Stimulated activated naive CD4-positive, alpha-beta T cell treated with Interleukin-2 at 50 U/mL for 16 hours (primary cell): ENCODE measurements at places on chromosomes 11 and 22.

- DNase-seq: no peak
Observed at GRCh38 chr11:121814962-121815361, 301.1 kb downstream of the BLID start.

DNA sequence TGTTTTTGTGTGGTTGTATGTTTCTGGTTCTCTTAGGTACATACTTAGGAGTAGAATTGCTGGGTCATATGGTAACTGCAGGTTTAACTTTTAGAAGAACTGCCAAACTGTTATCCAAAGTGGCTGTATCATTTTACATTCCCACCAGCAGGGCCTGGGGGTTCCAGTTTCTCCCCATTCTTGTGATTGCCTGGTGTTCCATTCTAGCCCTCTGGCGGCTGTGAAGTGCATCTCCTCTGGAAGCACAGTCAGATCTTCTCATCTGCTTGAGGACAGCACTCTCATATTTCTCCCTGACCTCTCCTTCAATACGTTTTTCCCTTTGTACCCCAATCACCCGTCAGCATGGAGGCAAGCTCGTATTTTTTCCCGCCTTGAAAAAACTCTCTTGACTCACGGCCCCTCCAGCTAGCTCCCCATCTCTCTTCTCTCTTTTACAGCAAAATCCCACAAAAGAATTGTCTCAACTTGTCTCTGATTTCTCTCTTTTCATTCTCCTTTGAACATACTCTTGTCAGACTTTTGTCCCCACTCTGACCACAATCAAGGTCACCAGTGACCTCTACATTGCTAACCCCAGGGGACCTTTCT is 56.8 kb upstream of the THY1 start:
- DNase-seq: no peak

- no peak for DNase-seq
Observed at GRCh38 chr11:36383195-36383594, 87.1 kb downstream of the PRR5L start.

GRCh38 chr11:63768237-63769041 is at the start of gene ZFTA:
Gene ZFTA (minus strand): TSS chr11:63768775. CDS start chr11:63768622, 153 bp downstream.
- DNase-seq: peak; percentile 48

DNA sequence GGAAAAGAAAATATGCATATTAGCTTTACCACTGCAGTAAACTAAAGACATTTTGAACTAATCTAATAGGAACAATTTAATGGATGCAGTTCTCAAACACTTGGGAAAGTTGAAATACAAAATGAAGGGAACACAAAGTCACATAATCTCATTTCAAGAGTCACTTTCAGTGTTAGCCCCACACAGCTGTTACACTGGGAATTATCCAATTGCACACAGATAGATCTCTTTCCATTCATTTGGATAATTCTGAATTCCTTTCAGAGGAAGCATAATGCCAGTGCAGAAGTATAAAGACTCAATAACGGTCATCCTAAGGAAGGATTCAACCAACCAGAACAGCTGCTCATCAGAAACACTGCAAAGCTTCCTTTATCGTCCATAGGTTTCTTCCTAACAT is 173.3 kb downstream of the GRIA4 start:
- DNase-seq: no peak

GRCh38 chr11:72040491-72041363 is 39.6 kb downstream of the NUMA1 start:
- DNase-seq: peak; percentile 69

- no peak for DNase-seq
Observed at GRCh38 chr11:63560506-63561180, 2.5 kb downstream of the PLAAT2 start.

DNA sequence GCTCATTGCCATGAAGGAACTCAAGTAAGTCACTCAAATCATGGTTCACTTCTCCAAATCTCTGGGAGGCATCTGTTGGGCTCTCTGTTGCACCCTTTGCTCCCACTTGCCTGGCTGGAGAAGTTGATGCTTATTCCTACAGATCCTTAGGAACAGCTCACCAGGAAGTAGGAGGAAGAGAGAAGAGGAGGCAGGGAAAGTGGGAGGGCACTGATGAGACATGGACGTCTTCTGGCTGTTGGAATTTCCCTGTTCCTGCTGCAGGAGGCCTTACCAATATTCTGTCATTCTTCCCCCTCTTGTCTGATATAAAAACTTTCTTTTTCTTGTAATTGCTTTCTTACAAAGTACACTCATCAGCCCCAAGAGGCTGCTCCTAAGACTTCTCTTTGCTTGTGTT is 13.6 kb downstream of the POLR2F start:
- no peak for DNase-seq

DNA sequence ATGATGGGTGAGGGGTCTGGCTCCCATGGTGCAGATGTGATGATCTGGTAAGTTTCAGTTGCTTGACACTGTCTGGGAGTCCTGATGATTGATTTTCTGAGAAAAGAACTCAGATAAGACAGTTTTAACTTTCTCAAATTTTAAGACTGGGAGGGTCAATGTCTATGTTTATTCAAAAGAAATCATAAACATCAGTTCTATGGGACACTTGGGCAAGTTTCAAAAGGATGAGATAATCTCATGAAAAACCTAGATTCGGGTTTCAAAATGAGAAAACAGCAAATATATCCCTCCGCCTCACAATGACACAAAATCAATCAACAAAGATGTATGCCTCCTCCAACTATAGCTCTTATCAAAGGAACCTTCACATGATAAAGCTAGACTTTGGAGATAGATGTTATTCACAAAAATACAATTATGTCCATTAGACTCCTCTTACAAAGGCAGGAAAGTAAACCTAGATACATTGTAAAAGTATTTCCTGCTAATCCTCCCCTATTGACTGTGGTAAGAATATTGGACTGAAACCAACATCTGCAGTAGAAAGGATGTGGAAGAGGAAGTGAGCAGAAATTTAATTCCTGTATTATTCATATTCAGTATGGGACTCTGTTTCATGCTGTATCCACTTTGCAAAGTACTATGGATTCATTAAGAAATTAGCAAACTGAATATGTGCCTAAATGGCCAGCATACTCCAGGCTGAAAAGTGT is 21.6 kb downstream of the SVIP start:
- no peak for DNase-seq

DNA sequence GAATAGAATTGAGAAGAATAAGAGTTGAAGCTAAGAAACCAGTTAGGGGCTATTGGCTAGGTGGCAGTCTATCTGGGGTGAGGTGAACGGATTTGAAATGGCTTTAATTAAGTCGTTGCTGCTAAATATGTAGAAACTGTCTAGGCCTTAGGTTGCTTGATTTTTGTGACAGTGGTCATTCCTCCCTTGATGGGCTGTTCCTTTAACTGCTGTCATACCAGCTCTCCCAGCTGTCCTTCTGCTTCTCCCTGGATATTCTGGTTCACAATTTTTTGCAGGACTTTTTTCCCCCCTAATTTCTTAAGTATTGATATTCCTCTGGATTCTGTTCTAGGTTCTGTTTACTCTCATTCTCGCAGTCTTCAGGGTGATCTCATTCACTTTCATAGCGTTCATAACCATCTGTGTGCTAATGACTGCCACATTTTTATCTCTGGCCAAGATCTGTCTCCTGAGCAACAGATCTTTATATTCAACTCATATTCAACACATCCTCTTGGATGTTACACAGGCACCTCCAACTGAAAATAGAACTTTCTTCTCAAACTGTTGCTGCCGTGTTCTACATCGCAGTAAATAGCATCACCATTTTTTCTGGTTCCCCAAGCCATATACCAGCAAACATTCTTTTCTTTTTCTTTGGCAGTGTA is 134.1 kb downstream of the UVRAG start:
- no peak for DNase-seq

DNA sequence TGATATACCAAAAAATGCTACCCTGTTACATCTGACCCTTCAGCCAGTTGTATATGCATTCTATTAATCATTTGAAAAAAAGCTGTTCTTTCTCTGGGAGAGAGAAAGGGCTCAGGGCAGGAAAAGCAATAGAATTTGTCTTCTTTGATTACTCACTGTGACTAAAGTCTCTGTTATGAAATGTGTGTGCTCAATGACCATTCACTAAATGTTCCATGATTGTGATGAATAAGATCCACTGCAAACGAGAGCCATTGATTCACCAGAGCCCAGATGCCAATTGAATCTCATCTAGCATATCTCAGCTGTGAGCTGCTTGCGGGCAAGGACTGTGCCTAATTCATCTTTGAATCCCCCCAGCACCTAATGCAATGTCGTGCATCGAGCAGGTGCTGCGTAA is 184.3 kb downstream of the OPCML start:
- no peak for DNase-seq
